NCI-H1092 (cell line): ENCODE measurements at places on chromosomes 12 and 14.

GRCh38 chr12:28027328-28027727 lies 54.8 kb upstream of the PTHLH start:
- DNase-seq = no peak

- no peak for DNase-seq
These were observed 3.7 kb upstream of the CAMKK2 start for GRCh38 chr12:121300083-121300819.

DNA sequence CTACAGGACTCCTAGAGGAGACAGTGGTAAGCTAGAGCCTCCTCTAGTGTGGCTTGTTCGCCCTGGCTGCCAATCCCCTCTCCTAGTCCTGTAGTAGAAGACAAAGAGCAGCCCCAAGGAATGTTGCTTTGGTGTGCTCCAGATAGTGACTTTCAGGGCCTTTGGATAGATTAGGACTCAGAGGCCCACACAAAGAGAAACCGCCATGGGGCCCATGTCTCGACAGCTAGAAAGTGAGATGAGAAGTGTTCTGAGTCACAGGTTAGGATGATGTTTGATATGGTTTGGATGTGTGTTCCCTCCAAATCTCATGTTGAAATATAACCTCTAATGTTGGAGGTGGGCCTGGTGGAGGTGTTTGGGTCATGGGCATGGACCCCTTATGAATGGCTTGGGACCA lies 51.8 kb upstream of the JDP2 start:
- DNase-seq = no peak

GRCh38 chr14:34835312-34835711 lies 39.8 kb downstream of the BAZ1A start:
- no peak for DNase-seq

DNA sequence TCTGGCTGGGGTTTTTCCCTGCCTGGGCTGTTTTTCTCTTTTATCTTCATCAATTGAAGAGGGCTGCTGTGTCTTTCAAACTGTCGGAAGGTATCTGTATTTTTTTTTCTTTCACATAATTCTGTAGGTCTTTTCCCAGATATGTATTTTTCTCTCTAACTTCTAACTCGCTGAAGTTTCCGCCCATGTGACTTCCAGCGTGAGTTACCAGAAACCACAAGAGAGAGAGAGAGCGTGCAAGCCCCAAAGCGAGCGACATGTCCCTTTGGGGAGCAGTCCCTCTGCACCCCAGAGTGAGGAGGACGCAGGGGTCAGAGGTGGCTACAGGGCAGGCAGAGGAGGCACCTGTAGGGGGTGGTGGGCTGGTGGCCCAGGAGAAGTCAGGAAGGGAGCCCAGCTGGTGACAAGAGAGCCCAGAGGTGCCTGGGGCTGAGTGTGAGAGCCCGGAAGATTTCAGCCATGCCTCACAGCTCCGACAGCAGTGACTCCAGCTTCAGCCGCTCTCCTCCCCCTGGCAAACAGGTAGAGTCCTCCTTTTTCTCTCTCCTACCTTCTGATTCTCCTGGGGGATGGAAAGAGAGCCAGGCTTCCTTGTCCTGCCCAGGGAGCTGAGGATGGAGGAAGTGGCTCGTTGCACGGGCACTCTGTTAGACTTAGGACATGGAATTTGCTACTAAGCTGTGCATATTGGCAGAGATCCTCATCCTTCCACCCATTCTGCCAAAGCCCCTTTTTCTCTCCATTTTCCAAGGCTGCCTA lies at the start of gene BATF:
BATF (plus strand) TSS at position 246 of the 759 bp plus-strand sequence; CDS start at position 460, 214 bp downstream.
- DNase-seq = no peak

DNA sequence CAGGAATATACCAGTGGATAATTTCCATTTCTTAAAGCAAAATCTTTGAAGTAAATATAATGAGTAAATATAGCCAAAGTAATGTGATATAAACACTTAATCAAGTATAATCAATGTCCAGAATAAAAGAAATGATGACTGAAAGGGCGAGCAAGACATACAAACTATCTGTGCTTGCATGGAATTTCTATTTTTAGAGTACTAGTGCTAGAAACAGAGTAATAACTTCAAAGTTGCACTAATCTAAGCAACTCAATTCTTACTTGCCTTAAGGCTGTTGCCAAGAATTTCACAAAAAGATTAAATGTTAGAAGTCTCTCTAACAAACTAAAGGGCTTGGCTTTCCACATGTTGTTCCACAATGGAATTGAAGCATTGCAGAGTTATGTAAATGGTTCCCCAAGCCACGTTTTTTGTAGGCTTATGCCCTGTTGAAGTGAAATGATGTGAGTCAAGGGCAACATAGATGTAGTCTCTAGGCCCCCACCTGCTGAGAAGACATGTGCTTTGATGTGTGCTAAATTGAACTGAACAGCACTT lies 175.0 kb upstream of the LMNTD1 start:
- DNase-seq = no peak
